ENCODE measurements at places on chromosomes 12 and 14.

GRCh38 chr14:37816743-37817295 is 221.4 kb downstream of the TTC6 start:
- no peak for DNase-seq

DNA sequence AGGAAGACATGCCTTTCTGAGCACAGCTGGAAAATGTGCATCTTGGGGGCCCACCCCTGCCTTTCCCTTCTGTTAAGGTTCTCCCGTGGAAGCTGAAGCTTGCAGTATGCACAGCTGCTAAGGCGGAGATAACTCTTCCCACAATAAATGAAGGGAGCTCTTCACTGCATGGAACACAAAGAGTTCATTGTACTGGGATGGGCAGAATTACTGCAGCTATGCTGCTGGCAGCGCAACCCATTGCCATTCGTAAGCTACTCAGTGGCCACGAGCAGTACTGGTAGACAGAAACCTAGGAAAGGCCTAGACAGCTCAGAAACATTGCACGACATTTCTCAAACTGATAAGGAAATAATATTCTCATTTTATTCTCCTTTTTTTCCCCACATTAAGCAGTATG is 310.2 kb downstream of the MDGA2 start:
- DNase-seq, result no peak

DNA sequence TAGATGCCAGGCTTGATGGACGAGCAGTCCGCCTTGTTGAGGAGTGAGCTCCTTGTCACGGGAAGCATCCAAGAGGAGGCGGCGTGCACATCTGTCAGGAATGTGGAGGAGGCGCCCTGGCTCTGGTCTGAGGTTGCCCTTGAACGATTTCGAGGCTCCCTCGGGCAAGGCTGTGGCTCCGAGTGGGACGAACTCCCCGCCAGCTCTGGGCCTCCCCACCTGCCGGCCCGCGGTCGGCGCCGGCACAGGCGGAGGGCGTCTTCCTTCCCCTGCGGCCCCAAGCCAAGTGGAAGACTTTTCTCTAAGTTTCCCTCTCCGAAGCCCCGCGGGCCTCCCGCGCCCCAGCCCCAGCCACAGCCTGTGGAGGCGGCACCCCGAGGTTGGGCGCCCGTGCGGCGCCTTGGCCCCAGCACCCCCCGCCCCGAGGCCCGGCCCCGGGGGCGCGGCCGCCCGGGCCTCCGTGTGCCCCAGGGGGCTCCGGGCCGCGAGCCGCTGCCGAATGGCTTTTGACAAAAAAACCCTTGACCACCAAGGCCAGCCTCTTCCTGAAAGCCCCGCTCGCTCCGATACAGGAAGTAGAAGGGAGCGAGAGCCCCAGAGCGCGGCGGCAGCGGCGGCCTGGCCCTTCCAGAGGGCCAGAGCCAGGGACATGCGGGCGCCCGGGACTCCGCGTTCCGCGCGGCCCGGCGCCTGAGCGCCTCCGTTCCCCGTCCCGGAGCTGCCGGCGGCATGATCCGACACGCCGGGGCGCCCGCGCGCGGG is at the start of gene RIN3:
Gene RIN3 (plus strand): TSS at position 578 of the 762 bp plus-strand sequence. CDS start 152 bp downstream, at position 730.
- DNase-seq, result peak; percentile 65

DNA sequence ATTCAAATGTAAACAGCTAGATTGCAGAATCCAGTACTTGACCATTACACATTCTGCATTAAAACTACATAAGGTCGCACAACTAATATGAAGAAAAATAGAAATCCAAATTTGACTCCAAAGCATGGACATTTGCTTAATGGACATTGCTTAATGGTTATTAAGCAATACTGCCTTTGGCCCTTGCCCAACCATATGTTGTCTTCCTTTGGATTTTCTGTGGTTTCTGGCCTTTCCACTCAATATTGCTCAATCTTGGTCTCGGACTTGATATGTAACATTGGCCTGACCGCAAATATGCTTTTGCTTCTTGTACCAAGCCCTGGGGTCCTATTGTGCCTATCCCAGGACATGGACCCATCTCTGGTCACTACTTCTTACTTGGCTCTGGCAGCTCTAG is 67.2 kb downstream of the PTPRR start:
- peak; percentile 89 for DNase-seq

DNA sequence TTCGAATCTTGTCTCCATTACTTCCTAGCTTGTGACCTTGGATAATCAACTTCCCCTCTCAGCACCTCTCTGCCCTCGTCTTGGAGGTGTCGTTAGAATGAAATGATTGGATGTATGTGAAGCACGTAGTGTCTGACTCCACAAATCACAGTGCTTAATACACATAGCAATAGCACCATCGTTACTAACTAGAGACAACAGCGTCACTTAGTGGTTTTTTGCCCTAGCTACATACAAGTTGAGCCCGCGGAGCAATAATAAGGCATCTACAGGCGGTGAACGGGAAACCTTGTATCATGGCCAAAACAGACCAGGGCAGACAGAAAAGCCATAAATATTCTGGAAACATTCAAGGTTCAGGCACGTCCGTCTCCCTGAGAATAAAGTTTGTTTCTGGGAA is 154.9 kb downstream of the ASCL4 start:
- DNase-seq, result peak; percentile 1

GRCh38 chr12:23906329-23906728 is 43.1 kb downstream of the SOX5 start:
- DNase-seq, result no peak

GRCh38 chr14:52917735-52918134 is 33.1 kb downstream of the FERMT2 start:
- DNase-seq, result no peak

DNA sequence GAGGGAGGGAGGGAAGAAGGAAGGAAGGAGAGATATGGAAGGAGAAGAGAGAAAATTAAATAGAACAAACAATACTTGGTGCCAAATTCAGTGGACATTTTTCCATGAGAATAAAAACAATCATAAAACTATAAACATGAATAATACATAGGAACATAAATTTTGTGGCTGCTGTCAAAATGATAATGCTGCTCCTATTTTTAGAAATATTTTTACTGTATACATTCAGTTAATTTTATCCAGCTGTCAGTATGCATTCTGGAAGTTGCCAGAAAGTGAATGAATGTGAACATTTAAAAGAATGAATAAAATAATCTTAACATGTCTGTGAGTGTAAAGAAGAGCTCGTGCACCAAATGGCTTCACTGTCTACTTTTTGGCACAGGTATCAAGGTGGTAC is 13.9 kb upstream of the PCED1B start:
- DNase-seq, result no peak

GRCh38 chr12:119423285-119423684 is 88.8 kb downstream of the CCDC60 start:
- DNase-seq, result no peak

DNA sequence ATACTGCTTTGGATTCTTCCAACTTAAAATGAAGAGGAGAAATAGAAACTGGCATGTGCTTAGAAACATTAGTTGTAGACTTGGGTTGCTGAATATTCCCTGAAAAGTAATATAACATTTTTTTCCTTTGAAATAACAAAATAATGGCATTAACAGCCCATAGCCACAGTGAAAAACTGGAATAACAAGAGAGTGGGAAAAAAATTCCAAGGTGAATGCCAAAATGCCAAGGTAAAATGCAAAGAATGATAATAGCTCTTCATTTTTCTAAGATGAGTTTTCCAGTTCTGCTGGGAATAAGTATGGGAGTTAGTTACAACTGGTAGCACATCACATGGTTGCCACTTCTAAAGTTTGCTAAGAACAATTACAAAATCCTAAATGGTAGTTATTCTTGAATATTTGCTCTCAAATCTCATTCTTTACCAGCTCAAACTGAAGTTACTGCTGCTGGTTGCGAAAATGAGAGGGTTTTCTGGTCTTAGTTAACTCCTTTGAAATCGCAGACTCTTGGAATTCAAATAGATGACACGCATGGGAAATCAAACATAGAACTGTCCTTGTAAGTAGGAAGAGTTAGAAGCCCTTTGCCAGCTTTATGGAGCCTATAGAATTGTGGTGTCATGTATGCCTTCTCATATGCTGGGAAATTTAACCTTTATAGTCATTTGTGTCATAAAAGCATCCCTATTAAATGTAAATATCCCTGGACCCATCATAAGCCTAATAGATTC is 165.0 kb upstream of the DCN start:
- no peak for DNase-seq

GRCh38 chr12:50581226-50582184 is 76.7 kb downstream of the DIP2B start:
- peak; percentile 52 for DNase-seq

DNA sequence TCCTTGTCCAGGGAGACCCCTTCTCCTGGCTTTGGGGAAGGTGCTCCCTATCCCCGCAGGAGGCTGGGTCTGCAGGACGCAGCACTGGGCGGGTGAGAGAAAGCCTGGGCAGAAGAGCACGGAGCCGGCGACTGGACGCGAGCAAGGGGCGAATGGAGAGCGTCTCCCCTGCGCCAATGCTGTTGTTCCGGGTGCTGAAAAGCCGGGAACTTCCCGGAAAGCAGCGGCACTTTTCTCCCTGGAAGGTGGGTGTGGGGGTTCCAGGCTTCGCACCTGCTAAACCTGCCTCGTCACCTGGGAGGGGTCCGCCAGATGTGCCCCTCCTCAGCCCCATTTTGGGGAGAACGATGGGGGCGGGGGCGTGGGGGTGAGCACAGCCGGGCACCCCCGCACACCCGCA is 417.1 kb upstream of the TMTC1 start:
- no peak for DNase-seq

- DNase-seq, result peak; percentile 77
Measured at GRCh38 chr12:1443421-1444141, 150.8 kb downstream of the FBXL14 start.

DNA sequence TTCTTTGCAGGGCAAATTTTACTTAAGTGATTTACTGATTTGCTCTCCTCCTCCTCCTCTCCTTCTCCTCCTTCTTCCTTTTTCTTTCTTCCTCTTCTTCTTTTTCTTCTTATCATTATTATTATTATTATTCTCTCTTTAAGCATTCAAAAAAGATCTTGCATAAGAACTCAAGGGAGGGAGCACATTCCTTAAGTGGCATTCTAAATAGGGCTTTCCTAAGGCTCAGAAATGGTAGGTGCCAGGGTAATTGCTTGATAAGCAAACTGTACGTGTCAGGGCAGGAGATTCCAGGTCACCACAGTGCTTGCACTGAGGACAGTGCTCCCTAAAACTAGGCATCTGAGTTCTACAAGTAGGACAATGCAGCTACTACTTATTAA is 92.4 kb downstream of the SPTSSA start:
- DNase-seq, result no peak

DNA sequence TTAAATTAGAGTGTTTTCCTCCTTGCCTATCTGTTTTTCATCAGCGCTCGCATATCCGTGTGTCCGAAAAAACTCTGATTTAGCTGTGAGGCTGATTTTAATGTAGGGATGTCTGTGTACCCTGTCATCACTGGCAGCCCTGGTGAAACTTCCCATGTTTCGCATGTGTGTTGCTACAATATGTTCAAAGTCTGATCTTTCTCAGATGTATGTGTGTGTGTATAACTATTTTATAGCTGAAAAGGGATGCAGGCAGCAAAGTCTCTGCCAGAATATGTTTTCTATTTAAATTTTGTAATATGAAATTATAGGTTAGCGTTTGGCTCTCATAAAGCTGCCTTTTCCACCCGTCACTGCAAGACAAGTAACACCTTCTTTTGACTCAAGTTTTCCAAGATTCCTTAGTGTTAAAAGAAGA is 154.8 kb downstream of the TMTC2 start:
- DNase-seq, result no peak

DNA sequence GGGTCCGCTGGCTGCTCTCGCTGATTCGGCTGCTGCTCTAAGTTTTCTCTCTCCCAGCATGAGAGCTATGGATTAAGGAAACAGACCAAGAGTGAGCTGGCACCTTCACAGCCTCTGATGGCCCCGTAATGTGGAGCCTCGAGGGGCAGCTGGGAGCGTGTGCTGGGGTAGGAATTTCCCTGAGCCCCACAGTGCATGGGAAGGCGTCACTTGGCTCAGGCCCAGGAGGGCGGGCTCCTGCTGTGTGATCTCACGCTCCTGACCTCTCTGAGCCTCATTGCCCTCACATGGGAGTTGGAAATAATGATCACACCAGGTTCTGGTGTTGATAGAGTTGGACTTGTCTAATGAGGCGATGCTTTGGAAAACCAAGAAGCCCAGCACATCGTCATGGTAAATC is 238.6 kb upstream of the CRY1 start:
- DNase-seq, result no peak

DNA sequence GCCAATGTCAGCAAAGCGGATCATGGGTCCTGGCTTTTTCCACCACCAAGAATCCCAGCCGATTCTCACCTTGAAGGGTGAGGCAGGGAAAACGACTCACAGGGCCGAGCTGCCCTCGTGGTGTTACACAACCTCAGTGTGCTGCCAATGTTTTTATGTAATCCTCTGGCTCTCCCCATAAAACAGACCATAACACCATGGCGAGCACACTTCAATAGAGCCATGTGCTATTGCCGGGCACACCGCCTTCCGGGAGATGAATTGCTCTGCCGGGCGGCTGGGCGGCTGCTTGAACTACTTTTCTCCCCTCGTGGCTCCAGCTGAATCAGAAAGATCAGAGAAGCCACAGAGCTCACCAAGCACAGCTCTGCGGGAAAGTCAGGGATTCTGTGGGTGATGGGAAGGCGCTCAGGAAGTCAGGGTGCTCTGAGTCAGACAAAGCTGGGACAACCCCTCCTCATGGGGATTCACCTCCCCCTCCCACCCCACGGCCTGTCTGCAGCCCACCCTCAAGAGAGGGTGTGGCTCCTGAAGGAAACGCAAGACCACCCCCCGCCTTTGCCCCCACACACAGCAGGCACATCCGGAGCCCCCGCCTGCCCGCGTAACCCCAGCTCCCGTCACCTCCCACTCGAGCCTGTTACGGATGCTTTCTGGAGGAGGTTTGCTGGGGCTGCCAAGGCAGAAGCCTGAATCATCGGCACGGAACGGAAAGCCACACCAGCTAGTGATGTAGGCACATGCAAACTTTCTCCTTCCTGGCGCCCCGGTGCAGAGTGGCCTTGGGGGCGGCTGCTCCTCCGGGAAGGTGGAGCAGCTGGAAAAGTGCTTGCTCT is 1.8 kb downstream of the GALNT9 start:
- DNase-seq, result peak; percentile 88

DNA sequence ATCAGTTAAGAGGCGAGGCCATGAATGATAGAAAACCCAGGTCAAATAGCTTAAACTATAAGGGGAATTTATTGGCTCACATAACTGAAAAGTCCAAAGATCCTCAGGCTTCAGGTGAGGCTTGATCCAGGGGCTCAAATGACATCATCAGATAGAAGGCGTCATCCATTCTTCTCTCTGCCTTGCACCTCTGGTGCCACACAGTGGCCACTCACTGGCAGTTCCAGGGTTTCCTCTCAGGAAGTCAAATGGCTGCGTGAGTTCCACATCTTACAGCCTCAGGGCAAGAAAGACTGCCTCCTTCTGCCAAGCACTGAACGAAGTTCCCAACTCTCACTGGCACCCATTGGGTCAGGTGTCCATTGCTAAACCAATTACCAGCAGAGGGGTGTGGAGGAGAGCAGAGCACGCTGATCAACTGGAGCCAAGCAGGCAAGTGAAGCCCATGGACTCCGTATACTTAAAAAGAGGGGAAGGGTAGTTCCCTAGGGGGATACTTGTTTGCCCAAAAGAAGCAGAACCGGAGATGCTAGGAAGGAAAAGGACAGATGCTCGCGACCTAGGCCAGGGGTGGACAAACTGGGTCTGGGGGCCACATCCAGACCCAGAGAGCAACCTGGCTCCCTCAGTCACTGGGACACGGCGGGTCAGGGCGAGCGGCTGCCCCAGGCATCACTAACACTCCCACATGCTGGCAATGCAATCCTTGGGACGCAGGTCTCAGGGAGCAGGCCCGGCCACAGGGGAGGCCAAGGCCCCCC is 69.3 kb downstream of the SERPINA3 start:
- peak; percentile 7 for DNase-seq

All from HCEC 1CT (cell line).